Stimulated activated CD4-positive, alpha-beta T cell treated with anti-CD3 and anti-CD28 coated beads, Interleukin-1b, Interleukin-23, amount 100 ng/mL, for 1 hour (primary cell): ENCODE measurements at places on chromosomes 3 and 15.

DNA sequence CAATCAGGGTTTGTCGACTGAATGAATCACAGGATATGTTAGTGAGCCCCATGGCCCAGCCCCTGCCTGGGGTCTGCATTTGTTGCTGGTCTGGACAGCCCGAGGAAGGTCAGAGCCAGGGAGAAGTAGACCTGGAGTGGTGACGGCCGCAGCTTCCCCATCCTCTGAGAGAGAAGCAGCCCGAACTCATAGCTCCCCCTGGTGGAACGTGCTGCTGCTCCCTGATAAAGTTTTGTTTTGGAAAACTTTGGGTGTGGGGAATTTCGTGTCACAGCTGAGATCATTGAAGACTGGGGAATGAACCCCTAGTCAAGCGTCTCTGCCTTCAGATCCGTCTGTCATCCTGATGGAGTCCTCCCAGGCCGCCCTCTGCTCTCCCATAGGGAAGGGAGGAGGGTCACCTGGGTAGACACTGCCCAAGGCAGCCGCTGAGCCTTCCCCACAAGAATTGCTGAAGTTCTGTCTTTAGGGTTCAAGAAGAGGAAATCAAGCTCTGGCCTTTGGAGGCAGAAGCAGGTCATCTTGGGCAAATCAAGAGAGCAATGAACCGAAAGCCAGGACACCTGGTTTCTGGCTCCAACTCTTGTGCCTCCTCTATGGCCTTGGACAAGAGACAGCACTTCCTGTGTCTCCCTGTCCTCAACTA lies 60.5 kb downstream of the GLDN start:
- DNase-seq = no peak

GRCh38 chr15:27660676-27661075 lies 438.4 kb downstream of the OCA2 start:
- no peak for DNase-seq

GRCh38 chr3:172147113-172147818 lies 107.9 kb downstream of the FNDC3B start:
- DNase-seq = no peak

GRCh38 chr15:78461171-78461888 lies 23.3 kb downstream of the IREB2 start:
- DNase-seq = no peak

- DNase-seq = no peak
Measured at GRCh38 chr3:57046101-57046765, 14.2 kb upstream of the SPATA12 start.

DNA sequence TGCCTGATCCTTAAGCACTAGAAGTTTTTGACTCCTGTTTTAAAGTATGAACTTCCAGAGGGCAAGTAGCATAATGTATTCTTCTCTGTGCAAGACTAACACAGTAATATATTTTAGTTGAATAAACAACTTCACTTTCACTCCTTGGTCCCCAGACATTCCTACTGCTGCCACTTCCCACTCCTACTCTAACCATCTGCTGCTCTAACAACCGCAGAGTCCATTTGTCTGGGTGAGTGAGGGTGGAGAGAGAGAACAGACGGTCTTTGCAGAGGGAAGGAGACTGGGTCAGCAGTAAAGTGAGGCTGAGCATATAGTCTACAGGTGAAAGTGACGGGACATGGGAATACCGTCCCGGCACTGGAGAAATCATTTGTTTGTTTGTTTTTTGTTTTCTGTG lies 301.0 kb upstream of the SLCO3A1 start:
- no peak for DNase-seq

DNA sequence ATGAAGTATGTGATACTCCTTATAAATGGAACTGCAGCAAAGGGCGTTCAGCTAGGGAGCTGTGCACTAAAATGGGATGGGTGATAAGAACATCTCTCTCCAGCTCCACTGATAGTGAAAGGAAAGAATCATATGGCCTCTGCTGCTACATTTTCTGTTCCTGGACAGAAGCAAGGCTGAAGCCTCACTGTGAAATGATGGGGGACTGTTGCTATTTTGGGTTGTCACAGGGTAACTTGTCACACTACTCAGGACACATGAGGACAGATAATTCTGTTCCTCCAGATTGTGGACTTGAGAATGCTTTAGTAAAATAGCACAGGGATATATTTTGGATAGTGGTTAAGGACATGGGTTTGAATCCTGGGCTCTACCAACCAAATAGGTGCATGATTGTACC lies 423.6 kb downstream of the FHIT start:
- DNase-seq = no peak

- DNase-seq = no peak
Measured at GRCh38 chr3:110940055-110940454, 131.6 kb upstream of the NECTIN3 start.
